SW 1271 (cell line): ENCODE measurements at places on chromosomes 6 and 20.

GRCh38 chr6:3575166-3575565 is 118.3 kb upstream of the SLC22A23 start:
- no peak for DNase-seq

- no peak for DNase-seq
These were observed 28.7 kb downstream of the RNF144B start for GRCh38 chr6:18415671-18416340.

DNA sequence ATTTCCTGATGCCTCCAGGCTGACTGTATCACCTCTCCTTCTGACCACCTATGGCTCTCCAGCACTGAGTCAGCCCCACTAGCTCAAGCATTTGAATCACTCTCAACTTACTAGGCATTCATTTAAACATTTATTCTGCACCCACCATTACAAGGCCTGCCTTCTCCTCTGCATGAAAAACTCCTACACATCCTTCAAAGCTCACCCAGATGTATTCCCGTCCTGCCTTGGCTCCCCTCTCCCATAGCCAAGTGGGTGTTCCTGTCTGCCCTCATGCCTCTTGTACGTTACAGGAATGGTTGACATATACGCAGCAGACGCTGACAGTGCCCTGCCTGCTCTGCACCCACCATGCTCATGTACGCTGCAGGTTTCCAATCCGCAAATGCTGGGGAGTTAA is 21.6 kb downstream of the KCNK17 start:
- DNase-seq: no peak

GRCh38 chr6:36327226-36327918 is 9.3 kb downstream of the BNIP5 start:
- DNase-seq: no peak

DNA sequence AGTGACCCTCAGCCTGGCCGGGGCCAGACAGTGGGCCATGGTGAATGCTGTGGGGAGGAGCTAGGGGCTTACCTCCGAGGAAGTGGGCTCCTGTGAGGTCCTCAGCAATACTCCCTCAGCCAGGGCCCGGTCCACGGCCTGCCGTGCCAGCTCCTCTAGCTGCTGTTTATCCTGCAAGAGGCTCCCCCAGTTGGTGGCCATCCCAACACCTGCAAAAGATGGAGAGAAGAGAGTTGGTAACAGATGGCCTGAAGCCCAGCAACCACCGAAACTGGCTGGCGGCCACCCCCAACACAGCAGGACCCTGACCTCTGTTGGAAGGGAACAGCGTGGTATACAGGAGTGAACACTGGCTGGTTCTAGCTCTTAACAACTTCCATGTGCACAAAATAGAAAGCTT is 4.0 kb downstream of the GSS start:
- no peak for DNase-seq
